ENCODE measurements at places on chromosomes 12 and 14. TPM values are rescaled to one million over a fixed set of nuclear protein-coding genes. Genes with fewer than 3 reads are reported as not detected.

The RNASE2 gene
- total RNA-seq, result 1.3 TPM

The PPP2R3C gene
- 66.2 TPM for total RNA-seq

The KRT74 gene
- total RNA-seq, result not detected

The TMPRSS12 gene
- not detected for total RNA-seq

The FBXW8 gene
- total RNA-seq, result 15.6 TPM

The DBX2 gene
- total RNA-seq, result 0.26 TPM

The RFLNA gene
- total RNA-seq, result 6.0 TPM

The ANO4 gene
- 3.5 TPM for total RNA-seq

The MIP gene
- not detected for total RNA-seq

The TEX22 gene
- total RNA-seq, result 0.11 TPM

The ANKRD33 gene
- total RNA-seq, result not detected

The MANSC4 gene
- total RNA-seq, result not detected

The UTP20 gene
- total RNA-seq, result 23.7 TPM

The OR6C2 gene
- total RNA-seq, result 0.42 TPM

The CD4 gene
- 11.5 TPM for total RNA-seq

The OAS1 gene
- 28.9 TPM for total RNA-seq

The UBR7 gene
- total RNA-seq, result 28.2 TPM

The PTHLH gene
- 13.7 TPM for total RNA-seq

The LTB4R gene
- total RNA-seq, result 2.3 TPM

The CD63 gene
- total RNA-seq, result 682 TPM

The PRR4 gene
- 4.4 TPM for total RNA-seq

The ITGB7 gene
- total RNA-seq, result 1.6 TPM

The KLRB1 gene
- 2.3 TPM for total RNA-seq

The AVPR1A gene
- total RNA-seq, result 43.7 TPM

The HOXC4 gene
- 1.6 TPM for total RNA-seq

The GNB3 gene
- total RNA-seq, result 2.5 TPM

The TULP3 gene
- total RNA-seq, result 24.3 TPM

The SERPINA10 gene
- not detected for total RNA-seq

The CFAP54 gene
- total RNA-seq, result 6.8 TPM

The CEP170B gene
- 4.9 TPM for total RNA-seq

The C12orf60 gene
- 3.6 TPM for total RNA-seq

The TAS2R31 gene
- 27.1 TPM for total RNA-seq

The IL23A gene
- total RNA-seq, result not detected

The APOF gene
- not detected for total RNA-seq

The NPAS3 gene
- 7.1 TPM for total RNA-seq

The GPR137C gene
- total RNA-seq, result 14.0 TPM

The REM2 gene
- 0.16 TPM for total RNA-seq

The RTL1 gene
- 0.37 TPM for total RNA-seq

The TBC1D30 gene
- total RNA-seq, result 3.9 TPM

The PGF gene
- total RNA-seq, result 7.3 TPM

The EPYC gene
- 1.2 TPM for total RNA-seq

The MYH6 gene
- 0.26 TPM for total RNA-seq

The RD3L gene
- total RNA-seq, result not detected

The FOXN4 gene
- total RNA-seq, result not detected

The ZNF891 gene
- total RNA-seq, result 7.3 TPM

The DIO2 gene
- 2.4 TPM for total RNA-seq
